Fibroblast of villous mesenchyme (primary cell): ENCODE measurements at places on chromosomes 2 and 18.

GRCh38 chr18:58221060-58221725, 177.2 kb downstream of the NEDD4L start:
- peak; percentile 48 for DNase-seq

- no peak for DNase-seq
Measured at GRCh38 chr2:102891296-102891695, 129.5 kb downstream of the TMEM182 start.

DNA sequence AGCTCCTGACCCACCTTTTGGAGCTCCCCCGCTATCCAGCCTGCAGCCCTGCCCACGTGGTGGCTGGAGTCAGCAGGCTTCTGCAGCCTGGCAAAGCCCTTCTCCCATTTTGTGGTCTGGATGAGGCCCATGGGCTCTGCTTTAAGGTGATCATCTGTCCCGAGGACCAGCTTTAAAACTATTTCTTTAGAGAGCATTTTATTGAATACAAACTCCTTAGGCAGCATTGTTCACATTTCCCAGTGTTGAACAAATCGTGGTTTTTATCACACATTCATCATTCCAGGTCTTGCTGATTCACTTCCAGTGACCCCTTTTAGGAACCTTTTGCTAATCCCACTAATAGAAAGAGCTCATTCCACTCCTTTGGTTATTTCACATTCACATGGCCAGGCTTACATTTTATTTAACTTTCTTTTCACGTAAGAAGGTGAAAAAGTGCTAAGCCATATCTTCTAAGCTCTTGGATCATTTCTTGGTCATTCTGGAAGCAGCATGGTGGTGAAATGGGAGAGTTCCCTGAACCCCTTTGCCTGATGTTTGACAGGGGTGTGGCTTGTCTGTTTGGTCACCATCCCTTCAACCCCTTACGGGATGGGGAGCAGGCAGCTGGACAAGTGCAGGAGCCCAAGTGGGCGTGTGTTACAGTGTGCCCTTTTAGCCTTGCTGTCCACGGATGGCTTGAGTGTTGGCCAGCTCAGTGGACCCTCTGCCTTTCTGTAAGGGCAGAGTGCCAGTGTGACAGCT, 80.4 kb upstream of the RAPGEF4 start:
- DNase-seq: peak; percentile 68

DNA sequence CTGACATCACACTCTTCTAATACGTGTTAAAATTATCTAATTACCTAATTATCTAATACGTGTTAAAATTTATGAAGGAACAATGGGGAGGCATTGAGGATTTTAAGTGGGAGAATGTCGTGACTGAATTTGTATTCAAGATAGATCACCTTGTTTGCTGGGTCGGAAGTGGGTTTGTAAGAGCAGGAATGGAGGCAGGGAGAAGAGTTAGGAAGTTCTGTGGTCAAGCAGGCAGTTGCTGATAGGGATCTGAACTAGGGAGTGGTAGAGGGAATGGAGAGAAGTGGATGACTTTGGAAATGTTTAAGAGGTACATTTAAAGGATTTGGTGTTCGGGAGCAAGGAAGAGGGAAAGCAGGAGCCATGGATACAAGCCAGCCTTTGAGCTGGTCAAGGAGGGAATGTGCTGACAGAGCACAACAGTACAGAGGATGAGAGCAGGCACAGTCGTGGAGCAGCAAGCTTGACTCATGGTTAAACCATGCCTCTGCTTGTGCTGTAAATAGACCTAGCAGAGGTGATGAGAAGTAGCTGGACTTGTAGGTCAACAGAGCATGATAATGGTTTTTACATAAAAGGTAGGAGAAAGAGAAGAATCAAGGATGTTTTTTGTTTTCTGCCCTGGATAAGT, 16.2 kb downstream of the IL18RAP start:
- DNase-seq: peak; percentile 52

DNA sequence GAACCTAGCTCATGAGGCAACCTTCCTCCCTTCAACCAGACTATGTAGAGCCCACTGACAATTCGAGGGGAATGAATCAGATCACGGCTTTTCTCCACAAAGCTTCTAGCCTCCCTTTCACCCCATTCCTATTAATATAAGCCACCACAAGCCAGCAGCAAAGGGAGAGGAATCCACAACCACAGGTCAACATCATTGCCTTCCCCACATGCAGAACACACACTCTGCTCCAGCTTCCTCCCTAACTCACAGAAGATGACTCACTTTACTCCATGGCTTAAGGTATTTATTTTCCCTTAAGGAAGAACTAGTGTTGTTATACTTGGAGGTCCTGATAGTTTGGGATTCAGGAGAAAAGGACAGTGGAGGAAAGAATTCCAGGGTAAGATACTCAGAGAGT, 272.2 kb downstream of the C1D start:
- DNase-seq: peak; percentile 74

DNA sequence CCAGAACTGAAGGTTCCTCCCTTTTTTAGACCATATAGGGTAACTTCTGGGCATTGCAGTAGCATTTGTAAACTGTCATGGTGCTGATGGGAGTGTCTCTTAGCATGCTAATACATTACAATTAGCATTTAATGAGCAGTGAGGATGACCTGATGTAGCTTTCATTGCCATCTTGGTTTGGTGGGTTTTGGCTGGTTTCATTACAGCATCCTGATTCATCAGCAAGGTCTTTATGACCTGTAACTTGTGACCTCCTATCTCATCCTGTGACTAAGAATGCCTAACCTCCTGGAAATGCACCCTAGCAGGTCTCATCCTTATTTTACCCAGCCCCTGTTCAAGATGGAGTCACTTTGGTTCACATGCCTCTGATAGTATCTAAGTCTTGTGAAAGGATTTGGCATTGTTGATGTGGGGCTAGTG, 159.0 kb downstream of the TMX3 start:
- DNase-seq: no peak

- DNase-seq: no peak
Measured at GRCh38 chr2:73174244-73174643, 28.1 kb upstream of the NOTO start.

DNA sequence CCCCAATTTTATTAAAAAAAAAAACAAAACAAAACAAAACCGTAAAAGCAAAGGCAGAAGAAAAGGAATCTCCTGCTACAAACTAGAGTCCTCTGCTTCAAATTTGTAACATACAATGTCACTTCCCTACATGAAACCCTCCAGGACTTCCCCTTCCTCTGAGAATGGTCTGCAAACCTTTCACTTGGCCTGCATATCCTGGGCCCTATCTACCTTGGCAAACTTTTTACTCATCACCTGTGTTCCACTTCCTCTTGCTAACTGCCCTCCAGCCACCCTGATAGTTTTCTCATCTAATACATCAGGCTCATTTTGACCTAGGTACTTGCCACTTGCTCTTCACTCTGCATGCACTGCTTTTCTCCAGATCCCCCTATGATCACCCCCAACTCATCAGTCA, 255.5 kb downstream of the ETAA1 start:
- DNase-seq: no peak

DNA sequence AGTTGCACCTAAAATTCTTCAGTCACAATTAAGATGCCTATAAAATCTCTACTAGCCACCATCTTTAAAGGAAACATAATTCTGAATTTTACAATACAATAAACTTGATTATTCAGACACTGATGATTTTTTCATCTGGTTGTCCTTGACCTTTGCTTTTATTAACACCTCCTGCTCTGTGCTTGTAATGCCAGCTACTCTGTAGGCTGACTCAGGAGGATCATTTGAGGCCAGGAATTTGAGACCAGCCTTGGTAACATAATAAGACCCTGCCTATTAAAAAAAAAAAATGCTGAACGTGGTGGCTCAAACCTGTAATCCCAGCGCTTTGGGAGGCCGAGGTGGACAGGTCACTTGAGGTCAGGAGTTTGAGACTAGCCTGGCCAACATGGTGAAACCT, 38.3 kb downstream of the HAT1 start:
- DNase-seq: no peak

DNA sequence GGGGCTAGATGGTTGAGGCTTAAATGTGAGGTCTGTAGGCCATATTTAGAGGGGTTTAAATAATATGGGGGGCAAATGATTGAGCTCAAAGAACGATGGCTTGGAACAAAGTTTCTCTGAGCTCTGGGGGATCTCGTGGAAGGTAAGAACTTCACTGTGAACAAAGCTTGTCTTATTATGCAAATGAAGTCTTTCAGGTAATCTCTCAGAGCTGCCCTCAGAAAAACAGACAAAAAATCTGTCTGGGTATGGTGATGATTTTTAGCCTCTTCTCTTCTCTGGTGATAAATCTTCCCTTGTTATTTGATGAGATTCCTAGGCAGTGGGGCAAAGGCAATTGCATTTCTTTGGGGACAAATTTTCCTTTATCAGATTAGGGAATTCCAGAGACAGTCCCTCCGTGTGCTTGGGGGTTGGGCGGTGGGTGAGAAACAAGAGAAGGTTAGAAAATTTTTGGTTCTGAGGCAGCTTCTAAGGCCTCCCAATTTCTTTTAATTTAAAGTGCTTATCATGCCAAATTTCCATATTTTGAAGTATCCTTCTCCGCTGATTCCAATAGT, 760.4 kb downstream of the TSN start:
- no peak for DNase-seq

DNA sequence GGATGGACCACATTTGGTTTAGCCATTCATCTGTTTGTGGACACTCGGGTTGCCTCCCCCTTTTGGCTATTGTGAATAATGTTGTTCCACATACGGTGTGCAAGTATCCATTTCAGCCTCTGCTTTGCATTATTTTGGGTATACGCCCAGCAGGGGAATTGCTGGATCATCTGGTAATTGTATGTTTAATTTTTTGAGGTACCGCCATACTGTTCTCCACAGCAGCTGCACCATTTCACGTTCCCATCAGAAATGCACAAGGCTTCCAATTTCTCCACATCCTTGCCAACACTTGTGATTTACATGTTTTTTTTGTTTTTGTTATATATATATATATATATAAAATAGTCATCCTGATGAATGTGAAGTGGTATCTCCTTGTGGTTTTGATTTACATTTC, 54.6 kb upstream of the TWIST2 start:
- DNase-seq: no peak

GRCh38 chr2:235690082-235690808, 196.4 kb downstream of the AGAP1 start:
- no peak for DNase-seq

GRCh38 chr2:226767056-226767813, 32.4 kb downstream of the IRS1 start:
- no peak for DNase-seq

DNA sequence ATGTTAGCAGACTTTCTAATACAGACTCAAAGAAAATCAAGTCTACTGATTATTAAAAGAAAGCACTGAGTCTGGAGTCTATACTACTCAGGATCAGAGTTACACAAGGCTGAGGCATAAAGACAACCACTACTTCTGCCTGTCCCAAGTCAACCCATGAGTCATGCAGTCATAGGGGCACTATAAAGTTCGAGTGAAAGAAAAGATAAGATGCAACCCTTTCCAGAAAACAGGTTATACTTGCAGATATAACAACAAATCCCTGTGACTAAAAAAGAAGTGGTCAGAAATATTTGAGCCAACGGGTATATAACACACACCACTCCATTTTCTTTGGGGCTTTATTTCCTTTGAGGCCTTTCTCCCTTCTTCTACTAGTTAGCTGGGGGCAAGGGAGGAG, 18.6 kb upstream of the SCRN3 start:
- DNase-seq: peak; percentile 38

DNA sequence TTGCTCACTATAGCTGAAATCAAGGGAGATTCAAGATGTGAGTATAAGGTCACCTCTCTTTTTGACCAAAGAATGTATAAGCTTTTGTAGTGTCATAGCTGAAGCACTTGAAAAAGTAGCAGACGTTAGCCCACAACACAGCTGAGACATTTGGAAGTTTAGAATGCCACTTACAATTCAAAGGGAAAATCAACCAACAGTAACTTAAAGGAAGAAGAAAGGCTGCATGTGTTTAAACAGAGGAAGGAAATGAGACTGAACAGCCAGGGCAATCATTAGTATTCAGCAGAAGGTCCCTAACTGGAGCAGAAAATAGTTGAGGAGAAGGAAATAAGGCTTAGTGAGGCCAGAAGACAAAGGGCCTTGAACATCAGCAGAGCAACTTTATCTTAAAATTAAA, 23.5 kb upstream of the SCG2 start:
- DNase-seq: no peak

DNA sequence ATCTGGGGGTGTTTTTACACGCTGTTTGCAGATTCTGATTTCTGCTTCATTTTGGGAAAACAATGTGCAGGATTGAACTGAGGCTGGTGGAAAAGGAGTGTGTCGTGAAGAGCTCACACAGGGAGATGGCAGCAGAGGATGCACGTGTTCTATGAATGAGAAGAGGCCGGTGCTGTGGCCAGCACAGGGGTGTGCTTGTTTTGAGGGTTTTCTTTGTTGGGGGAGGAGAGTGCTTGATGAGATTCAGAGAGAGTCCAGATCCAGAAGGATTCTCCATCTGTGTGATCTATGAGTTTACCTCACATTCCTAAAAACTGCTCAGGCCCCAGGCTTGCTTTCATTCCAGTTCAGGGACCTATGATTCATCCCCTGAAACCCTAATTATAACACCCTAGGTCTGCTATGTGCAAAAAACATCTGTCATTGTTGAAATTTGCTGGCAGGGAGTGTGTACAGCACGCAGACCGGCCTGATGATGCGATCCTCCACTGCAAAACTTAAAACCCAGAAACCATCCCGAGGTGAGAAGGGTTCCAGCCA, 12.1 kb downstream of the TGFA start:
- DNase-seq: peak; percentile 30

- peak; percentile 43 for DNase-seq
Measured at GRCh38 chr2:176138923-176139660, 9.6 kb downstream of the HOXD8 start.
